Parietal lobe (tissue), 2 donors: ENCODE measurements at places on chromosomes 16 and 17. TPM values are rescaled to one million over a fixed set of nuclear protein-coding genes. Genes with fewer than 3 reads are reported as not detected.

GRN gene
- 53.5 TPM for total RNA-seq

C16orf86 gene
- total RNA-seq = 1.3 TPM

BORCS6 gene
- total RNA-seq = 4.1 TPM

MT1G gene
- total RNA-seq = not detected

KCNJ18 gene
- not detected for total RNA-seq

ZNF594 gene
- total RNA-seq = 53.8 TPM

CCL3 gene
- 2.8 TPM for total RNA-seq

CCL11 gene
- total RNA-seq = not detected

SLC38A8 gene
- not detected for total RNA-seq

KRT33A gene
- total RNA-seq = not detected

KRT27 gene
- total RNA-seq = not detected

TMC8 gene
- total RNA-seq = 2.5 TPM

PRDM7 gene
- not detected for total RNA-seq
